ENCODE measurements at places on chromosomes 7 and 10. TPM values are rescaled to one million over a fixed set of nuclear protein-coding genes. Genes with fewer than 3 reads are reported as not detected.

SFTPA1 gene
- not detected for total RNA-seq

LRRTM3 gene
- not detected for total RNA-seq

DNA sequence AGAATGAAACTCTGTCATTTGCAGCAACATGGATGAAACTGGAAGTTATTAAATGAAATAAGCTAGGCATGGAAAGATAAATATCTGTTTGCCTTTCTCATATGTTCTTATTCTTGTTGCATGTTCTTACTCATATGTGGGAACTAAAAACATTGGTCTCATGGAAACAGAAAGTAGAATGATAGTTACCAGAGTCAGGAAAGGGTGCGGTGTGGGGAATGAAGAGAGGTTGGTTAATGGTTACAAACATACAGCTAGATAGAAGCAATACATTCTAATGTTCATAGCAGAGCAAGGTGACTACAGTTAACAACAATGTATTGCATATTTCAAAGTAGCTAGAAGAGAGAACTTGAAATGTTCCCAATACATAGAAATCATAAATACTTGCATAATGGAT lies 105.1 kb downstream of the FAM107B start:
- no peak for DNase-seq

DNA sequence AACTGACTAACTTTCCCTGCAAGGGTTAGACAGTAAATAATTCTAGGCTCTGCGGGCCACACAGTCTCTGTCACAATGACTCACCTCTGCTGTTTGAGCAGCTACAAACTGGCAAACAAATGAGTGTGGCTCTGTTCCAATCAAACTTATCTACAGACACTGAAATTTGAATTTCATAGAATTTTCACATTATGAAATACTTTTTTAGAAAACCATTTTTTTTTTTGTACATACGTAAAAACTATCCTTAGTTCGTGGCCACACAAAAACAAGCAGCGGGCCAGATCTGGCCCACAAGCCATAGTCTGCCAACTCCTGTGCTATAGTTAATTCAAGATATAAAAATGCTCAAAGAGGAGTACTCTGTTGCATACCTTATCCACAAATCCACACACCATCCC lies 32.6 kb downstream of the PIP4K2A start:
- no peak for DNase-seq
